ENCODE measurements at places on chromosomes 7 and 10.
A peak's percentile ranks its signal among the peaks of the same experiment; 100 is the strongest.

DNA sequence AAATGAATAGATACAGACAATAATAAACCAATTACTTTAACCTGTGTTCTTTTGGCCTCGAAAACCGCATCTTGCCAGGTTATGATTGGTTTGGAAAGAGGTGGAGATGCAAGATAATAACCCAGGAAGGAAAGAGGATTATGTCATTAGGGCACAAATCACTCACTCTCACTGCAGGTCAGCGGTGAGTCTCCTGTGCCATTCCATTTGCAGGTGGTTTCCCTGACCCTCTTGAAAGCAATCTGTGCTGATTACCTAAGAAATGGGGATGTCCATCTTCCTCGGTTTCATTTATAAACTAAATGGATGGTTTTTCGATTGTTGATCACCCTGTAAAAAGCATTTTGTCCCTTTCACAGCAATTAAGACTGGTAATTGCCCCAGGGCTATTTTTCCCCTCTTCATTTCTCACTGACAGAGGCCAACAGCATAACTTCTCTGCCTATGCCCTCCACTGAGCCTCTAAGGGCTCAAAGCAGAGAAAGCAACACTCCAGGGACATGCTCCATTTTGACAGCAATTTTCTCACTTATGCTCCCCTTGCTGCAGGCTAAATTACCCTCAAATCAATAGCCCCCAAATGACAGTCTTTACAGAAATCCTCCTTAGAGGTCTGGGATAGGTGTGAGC is 257.5 kb downstream of the IPMK start:
- no peak for DNase-seq

DNA sequence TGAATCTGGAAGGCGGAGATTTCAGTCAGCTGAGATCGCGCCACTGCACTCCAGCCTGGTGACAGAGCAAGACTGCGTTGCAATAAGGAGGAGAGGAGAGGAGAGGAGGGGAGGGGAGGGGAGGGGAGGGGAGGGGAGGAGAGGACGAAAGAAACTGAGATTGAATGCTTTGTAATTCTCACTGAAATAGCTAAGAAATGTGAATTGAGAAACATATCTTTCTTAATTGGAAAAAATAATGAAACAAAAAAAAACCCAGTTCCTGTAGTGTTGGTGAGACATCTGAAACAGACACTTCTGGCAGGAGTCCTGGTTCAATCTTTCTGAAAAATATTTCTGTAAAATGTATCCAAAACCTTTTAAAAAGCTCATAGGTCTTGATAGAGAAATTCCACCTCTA is 26.5 kb downstream of the PPA1 start:
- DNase-seq: no peak

DNA sequence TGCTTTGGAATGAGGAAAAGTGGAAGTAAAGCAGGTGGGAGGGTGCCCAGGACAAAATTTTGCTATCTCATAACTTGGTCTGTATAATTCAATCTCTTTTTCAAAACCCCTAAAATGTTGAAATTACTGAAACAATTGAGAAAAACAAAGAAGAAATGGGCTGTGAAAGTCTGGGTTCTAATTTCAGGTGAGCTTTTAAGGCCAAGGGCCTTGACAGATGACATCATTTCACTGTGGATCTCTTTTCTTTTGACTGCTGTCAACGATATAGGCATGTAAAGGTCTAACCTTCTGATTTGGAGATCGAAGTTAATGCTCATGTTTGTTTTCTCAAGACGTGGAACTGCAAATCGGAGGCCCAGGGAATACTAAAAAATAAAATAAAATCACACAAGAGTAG is 127.8 kb downstream of the ITGA8 start:
- no peak for DNase-seq

GRCh38 chr7:3191548-3191947 is 109.5 kb upstream of the SDK1 start:
- no peak for DNase-seq

- DNase-seq: no peak
Measured at GRCh38 chr7:83532219-83532618, 116.7 kb downstream of the SEMA3E start.

DNA sequence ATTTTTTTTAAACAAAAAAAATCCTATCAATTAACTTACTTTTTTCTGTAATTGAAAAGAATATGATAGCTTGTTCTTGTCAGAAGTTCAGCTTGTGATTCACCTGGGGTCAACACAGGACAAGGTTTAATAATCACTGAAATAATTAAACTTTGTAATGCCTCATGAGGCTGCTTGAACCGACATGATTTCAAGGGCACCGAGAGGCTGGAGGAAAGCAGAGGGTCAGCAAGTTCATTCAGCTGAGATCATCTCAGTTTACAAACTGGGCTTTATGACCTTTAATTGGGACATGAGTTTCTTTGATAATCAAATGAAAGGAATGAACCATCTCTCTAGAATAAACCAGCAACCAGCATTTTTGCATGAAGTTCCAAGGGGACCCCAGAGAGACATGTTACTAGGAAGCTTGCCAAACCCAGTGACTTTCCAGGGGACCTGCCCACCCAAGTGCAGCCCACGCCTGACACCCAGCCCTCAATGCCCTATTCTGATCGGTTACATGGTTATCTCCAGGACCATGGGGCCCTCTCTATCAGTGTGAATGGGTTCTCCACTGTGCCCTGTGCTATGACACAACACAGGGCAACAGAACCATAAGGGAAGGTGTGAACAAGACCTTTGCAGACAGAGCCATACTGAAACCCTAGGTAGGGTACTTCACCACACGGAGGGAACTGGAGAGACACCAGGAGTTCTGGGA is 7.8 kb upstream of the CYP3A4 start:
- DNase-seq: no peak

GRCh38 chr7:36019980-36020379 is 133.1 kb upstream of the EEPD1 start:
- peak; percentile 48 for DNase-seq

DNA sequence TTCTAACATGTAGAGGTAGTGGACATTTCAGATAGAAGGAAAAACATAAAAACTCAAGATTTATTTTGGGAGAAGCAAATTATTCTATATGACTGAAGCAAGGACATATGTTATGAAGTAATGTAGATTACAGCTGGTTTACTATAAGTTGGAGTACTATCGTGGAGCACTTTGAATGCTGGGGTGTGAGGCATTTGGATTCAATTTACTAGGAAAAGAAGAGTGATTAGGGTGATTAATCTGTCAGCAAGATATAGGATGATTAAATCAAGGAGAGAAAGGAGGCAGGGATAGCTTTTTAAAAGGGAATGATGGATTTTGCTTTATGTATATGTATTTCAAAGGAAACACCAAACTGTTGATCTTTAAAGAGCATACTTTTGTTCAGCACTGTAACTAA is 318.4 kb upstream of the KAT6B start:
- DNase-seq: no peak

DNA sequence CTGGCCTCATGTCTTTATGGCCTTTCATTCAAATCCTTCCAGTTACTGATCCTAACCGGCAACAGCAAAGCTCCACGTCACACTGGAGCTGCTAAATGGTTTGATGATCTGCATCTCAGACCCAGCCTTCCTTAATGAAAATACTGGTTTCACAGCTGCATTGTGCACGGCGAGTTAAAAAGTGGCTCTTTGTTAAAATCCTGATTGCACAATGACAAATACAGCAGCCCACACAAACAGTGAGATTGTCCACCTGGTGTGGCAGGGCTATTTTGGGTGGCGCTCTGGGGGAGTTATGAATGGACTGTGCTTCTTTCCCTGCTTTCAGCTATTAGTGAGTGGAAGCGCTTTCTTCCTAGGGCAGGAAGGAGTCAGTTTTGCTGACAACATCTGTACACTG is 63.4 kb upstream of the C1QL3 start:
- no peak for DNase-seq

DNA sequence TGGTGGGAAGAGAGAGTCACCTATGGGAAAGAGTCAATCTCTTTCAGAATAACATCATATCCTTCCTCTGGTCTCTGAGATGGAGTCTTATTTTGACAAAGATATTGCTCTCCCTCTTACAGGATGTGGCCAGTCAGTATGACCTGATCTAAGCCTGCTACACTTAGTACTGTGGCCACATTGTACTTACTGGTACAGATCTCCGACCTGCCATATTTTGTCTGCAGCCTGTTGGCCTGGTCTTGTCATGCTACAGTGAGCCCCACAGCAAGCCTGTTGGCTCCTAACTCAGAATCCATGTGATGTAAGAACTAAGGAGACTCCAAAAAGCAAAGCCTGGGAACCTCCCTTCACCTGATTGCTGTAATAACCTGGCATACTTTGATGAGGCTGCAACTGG is 377.8 kb downstream of the SFMBT2 start:
- DNase-seq: no peak

DNA sequence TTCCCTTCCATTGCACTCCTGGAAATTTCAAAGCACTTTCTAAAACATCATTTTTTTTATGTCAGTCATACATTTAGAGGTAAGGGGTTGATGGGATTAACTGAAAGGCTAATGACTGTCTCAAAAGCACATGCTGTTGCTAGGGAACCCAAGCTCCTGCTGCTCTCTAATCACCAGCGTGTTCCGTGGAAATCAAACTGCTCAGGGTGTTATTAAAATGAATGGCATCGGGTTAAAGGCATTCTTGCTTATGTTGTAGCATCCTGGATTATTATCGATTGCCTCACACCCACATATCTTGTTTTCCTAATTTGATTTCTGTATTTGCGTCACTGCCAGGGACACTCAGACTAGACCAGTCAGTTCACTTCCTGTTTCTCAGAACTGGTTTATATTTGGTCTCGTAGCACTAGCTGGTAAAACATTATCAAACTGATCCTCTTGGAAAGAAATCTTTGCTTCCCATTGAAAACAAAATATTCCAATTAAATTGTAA is 216.5 kb upstream of the MKLN1 start:
- peak; percentile 19 for DNase-seq

- no peak for DNase-seq
Measured at GRCh38 chr10:27661514-27662286, 83.9 kb downstream of the MKX start.

- DNase-seq: no peak
Measured at GRCh38 chr10:13462551-13462950, 66.3 kb downstream of the BEND7 start.

DNA sequence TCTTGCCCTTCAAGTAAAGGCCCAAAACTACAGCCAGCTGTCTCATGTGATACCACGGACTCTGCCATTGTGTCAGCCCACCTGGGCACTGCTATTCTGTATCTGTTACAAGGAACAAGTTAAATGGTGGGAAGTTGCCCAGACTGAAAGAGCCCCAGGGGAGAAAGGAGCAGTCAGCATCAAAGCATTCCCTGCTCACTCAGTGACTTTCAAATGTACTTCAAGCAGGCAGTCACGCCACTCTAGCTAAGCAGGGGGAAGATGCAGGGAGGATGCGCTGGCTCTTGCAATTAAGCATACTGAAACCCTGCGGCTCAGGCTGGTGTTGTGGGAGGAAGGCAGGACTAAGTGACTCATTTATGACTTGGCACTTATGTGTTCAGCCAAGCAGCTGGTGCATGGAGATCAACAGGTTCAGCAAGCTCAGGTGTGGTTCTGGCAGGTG is 1249.6 kb downstream of the TYW1 start:
- peak; percentile 33 for DNase-seq

GRCh38 chr10:117638200-117638599 is 95.7 kb downstream of the EMX2 start:
- no peak for DNase-seq

- no peak for DNase-seq
Measured at GRCh38 chr7:148697256-148698006, 1.3 kb upstream of the CUL1 start.

- DNase-seq: no peak
Measured at GRCh38 chr7:33677556-33677955, 227.8 kb upstream of the BMPER start.

- no peak for DNase-seq
Measured at GRCh38 chr7:155208681-155209477, 88.8 kb upstream of the INSIG1 start.

- DNase-seq: no peak
Measured at GRCh38 chr10:88418871-88419270, 164.2 kb downstream of the RNLS start.

- DNase-seq: no peak
Measured at GRCh38 chr10:30591249-30591670, 38.3 kb downstream of the LYZL2 start.

DNA sequence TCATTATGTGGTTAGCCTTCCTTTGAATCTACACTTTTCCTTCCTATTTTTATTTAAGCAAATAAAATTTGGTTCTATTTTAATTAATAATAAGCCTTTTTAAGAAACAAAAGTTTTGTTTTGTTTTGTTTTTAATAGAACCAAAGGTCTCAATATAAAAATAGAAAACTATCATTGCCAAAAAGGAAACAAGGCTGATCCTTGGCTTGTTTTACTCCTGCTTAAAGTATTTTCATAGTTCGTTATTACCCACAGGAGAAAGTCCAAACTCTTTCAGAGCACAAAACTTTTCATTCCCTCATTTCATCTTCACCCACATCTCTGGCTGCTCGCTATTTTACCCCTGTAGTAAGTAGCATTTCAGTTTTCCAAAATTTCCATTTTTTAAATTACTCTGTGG is 374.8 kb downstream of the SEMA3D start:
- DNase-seq: no peak

DNA sequence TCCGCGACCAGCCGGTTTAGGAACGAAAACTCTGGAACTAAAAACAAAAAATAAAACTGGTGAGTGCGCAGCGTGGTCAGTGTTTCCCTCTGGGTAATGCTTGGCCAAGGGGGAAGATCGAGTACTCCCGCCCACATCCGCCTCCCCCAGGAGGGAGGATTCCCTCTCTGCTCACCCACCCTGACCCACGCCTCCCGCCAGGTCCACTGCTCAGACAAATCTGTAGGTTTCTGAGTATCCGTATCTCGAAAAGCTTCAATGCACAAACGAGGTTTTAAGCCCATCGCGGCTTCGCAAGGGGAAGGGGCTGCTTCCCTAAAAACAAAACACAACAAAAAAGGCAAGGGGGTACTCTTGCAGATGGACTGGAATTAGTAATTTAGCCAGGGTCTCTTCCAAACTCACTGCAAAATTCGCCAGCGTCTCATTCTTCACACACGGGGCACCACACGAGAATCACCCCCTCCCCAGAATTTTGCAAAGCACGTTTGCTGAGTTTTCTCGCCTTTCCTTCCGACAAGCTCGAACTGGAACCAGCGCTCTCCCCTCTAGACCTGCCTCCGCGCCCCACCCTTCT is 75.2 kb downstream of the INSIG1 start:
- DNase-seq: no peak

DNA sequence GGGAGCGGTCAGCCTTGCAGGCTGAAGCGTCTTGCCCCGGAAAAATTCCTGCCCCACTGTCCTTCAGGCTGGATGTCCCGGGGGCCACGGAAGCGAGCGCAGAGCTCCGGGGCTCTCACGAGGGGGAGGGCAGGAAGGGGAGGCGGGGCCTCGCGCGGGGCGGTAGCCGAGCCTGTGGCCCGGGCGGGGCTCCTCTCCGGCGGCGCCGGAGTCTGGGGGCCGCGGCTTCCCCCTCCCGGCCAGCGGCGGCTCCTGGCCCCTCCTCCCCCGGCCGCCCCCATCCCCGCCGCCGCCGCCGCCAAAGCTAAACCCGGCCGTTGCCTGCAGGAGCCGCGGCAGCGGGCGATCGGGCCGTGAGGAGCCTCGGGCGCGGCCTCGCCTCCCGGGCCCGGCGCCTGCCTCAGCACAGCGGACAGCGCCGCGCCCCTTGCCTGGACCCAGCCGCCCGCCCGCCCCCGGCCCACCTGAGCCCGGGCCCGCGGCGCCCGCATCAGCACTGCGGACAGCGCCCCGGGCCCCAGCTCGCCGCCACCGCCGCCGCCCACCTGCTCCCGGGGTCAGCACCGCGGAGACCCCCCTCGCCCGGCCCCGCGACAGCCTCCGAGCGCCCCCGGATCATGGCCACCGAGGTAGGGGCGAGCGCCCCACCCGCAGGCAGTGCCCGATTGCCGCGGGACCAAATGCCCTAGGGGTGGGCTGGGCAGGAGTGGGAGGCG is at the start of gene GOLGA7B:
TSS of gene GOLGA7B (plus strand) at position 157 of the 716 bp plus-strand sequence. CDS start at position 618, 461 bp downstream.
- peak; percentile 35 for DNase-seq

- DNase-seq: no peak
Measured at GRCh38 chr10:78979938-78980337, 88.8 kb upstream of the ZMIZ1 start.
